ENCODE measurements at places on chromosomes 2 and 18. TPM values are rescaled to one million over a fixed set of nuclear protein-coding genes. Genes with fewer than 3 reads are reported as not detected.

DNA sequence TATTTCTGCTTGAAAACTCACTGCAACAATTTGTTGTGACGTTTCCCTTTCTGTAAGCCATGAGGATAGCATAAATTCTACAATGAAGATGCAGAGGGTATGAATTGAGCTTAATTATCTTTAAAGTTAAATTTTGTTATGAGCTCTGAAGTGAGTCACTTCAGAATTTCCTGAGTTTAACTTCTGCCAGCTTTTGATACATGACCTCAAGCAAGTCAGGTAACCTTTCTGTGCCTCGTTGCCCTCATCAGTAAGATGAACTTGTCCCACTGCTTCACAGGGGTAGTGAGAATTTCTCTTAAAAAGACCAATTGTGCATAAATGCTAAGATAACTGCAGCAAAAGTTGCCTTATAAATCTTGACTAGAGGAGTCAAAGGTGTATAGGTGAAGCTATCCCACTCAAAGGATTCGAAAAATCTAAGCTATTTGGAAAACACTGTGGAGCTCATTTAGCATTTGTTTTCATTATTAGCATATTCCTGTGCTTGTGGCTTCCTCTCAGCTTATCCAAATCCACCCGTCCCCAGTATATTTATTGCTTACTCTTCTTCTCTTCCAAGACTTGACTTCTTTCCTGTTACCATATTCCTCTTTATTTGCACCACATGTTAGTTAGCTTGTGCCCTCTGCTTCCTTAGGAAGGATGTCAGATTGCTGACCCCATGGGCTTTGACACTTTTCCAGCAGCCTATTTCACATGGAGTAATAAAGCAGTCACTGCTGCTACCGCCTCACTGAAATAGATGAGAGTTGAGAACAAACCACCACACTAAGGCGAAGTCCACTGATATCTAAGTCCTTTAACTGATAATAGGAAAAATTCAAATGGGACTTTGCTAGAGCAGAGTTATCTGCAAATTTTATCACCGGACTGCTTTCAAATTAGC lies 428.6 kb downstream of the ERBB4 start:
- no peak for DNase-seq
- no peaks in the 10 kb centered on the region for H3K27me3 ChIP-seq

Gene ICOS
- total RNA-seq = 0.49 TPM

GRCh38 chr2:98778741-98779483 lies 48.0 kb upstream of the MGAT4A start:
- H3K4me3 ChIP-seq = no peak overlapping the region
- no peak for DNase-seq
- H3K27ac ChIP-seq = no peak overlapping the region
- H3K27me3 ChIP-seq = no peaks in the 10 kb centered on the region

DNA sequence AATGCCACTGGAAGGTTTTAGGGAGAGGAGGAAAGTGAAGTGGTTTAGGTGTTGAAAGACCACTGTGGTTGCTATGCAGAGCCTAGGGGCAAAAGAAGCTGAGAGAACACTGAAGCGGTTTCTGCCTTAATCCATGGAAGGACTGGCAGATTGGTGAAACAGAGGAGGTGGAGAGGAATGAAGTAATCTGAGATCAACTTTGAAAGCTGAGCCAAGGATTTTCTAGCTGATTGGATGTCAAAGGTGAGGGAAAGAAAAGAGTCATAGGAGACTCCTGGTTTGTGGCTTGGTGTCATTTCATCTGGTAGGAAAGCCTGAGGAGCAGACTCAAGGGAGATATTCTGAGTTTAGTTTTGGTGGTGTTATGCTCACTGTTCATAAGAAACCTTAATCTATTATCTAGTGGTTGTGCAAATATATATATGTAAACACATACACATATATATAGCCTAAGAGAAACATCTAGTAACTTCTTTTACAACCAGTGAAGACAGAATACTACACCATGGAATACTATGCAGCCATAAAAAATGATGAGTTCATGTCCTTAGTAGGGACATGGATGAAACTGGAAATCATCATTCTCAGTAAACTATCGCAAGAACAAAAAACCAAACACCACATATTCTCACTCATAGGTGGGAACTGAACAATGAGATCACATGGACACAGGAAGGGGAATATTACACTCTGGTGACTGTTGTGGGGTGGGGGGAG lies 134.1 kb upstream of the CREB1 start:
- H3K27ac ChIP-seq = no peak overlapping the region
- no peaks in the 10 kb centered on the region for H3K36me3 ChIP-seq
- no peak overlapping the region for H3K4me3 ChIP-seq
- DNase-seq = no peak

- no peaks in the 10 kb centered on the region for H3K27me3 ChIP-seq
- no peak for DNase-seq
- peak overlapping the region; percentile 62 for H3K27ac ChIP-seq
- peaks cover 4% of the 10 kb centered on the region for H3K36me3 ChIP-seq
Measured at GRCh38 chr2:97645112-97645694, 659 bp upstream of the COX5B start.

DNA sequence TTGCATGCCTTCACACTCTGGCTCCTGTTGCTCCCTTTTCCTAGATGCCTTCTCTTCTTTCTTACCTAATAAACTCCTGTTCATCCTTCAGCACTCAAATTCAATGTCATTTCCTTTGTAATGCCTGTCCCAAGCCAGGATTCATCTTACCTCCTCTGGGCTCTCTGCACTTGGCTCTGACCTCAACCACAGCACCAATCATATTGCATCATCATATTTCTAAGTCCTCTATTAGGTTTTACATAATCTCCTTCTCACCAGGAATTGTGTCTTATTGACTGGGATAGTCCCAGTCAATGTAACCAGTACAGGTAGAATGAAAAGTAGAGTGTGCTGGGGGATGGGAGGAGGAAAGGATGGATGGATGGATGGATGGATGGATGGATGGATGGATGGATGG lies 187.1 kb downstream of the NRP2 start:
- H3K4me1 ChIP-seq = no peaks in the 10 kb centered on the region
- no peak for DNase-seq
- no peak overlapping the region for H3K27ac ChIP-seq

DNA sequence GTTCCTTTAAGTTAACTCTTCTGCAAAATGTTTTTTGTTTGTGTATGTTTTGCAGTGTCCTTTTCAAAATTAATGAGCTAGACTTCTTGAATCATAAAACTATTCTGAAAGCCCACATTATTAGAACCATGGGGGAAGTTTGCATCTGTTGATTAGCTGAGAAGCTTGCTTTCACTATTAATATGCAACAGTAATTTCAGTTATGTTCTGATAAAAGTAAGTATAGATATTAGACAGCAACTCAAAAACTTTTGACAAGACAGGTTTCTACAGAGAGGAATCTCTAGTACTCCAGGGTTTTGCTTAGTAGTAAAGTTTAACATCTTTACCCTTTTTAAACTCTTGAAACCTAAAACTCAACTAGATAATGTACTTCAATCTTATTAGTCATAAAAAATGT lies 147.8 kb downstream of the UBE2E3 start:
- no peaks in the 10 kb centered on the region for H3K27me3 ChIP-seq
- H3K36me3 ChIP-seq = no peaks in the 10 kb centered on the region
- DNase-seq = no peak

Gene EVX2
- total RNA-seq = not detected

Gene HOXD10
- total RNA-seq = 1.4 TPM

Gene PPP1R7
- total RNA-seq = 46.1 TPM

DNA sequence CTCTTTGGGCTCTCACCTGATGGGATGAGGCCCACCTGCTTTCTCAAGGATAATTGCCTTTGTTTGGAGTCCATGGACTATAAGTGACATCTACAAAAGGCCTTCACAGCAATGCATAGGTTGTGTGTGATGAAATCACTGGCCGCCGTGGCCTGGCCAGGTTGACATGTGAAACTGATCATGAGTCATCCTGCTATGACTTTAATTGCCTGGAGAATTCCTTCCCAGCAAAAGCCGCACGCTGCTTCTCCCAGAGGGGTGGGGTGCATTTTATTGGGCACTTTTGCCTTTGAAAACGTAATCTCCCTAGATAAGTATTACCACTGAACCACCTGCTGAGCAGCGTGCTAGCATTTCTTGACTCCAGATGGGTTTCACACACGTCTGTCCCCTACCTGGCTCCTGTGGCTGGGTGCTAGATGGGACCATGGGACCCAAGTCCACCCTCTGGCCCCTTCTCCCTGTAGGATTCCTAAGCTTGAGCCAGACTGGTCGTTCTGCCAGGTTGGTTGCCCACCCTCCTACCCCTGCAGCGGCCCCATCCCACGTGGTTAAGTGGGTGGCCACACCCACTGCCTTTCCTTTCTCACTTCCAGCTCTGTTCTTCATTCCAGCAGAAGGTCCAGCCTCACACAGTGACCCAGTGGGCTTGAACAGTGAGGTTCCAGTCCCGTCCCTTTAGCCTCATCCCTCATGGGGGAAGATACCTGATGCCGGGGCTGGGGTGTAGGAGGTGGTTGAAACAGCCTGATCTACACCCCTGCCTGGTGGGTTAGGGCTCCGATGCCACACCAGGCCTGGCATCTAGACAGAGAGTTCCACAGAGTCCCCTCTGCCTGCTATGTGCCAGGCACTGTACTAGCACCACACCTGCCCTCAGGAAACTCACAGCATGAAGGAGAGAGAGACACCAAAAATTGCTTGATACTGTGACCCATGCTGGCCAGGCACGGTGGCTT lies 89.6 kb downstream of the GBX2 start:
- no peak overlapping the region for H3K4me3 ChIP-seq
- H3K27me3 ChIP-seq = no peaks in the 10 kb centered on the region
- H3K36me3 ChIP-seq = no peaks in the 10 kb centered on the region
- no peak for DNase-seq
- no peak overlapping the region for H3K27ac ChIP-seq

DNA sequence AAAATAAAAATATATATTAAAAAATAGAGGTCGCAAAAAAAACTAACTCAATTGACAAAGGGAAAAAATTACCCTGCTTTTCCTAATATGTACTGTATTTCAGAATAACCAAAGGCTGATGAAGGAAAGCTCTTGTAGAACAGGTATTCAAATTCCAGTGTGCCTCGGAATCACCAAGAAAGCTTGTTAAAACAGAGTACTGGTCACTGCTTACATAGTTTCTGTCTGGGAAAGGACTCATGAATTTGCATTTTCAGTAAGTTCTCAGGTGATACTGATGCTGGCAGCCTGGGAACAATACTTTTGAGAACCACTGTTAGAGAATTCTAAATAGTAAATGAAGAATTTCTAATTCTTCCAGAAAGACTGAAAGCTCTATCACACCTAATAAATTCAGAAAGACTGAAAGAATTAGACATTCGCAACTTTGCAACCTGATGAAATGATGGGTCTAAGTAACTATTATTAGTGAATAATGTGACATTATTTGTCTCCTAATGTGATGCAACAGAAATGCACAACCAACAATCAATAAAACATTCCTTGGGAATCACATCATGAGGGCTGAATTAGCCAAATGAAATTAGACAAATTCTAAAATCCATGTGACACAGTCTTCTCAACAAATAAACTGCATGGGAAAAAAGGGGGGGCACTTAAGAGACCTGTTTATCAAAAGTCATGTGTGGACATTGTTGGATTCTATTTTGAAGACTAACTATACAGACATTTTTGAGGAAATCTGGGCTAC lies 21.9 kb downstream of the RPRD1A start:
- no peaks in the 10 kb centered on the region for H3K27me3 ChIP-seq
- H3K4me1 ChIP-seq = no peaks in the 10 kb centered on the region
- H3K27ac ChIP-seq = no peak overlapping the region
- H3K4me3 ChIP-seq = no peak overlapping the region
- no peaks in the 10 kb centered on the region for H3K36me3 ChIP-seq

- no peak overlapping the region for H3K27ac ChIP-seq
- no peak for DNase-seq
- no peaks in the 10 kb centered on the region for H3K27me3 ChIP-seq
- H3K4me1 ChIP-seq = no peaks in the 10 kb centered on the region
- H3K4me3 ChIP-seq = no peak overlapping the region
- H3K36me3 ChIP-seq = no peaks in the 10 kb centered on the region
Measured at GRCh38 chr2:8335801-8336200, 346.1 kb upstream of the ID2 start.
